Fibroblast of skin of back (primary cell): ENCODE measurements at places on chromosomes 4 and X.

GRCh38 chrX:38666909-38667308 lies 105.6 kb downstream of the TSPAN7 start:
- no peak for DNase-seq

DNA sequence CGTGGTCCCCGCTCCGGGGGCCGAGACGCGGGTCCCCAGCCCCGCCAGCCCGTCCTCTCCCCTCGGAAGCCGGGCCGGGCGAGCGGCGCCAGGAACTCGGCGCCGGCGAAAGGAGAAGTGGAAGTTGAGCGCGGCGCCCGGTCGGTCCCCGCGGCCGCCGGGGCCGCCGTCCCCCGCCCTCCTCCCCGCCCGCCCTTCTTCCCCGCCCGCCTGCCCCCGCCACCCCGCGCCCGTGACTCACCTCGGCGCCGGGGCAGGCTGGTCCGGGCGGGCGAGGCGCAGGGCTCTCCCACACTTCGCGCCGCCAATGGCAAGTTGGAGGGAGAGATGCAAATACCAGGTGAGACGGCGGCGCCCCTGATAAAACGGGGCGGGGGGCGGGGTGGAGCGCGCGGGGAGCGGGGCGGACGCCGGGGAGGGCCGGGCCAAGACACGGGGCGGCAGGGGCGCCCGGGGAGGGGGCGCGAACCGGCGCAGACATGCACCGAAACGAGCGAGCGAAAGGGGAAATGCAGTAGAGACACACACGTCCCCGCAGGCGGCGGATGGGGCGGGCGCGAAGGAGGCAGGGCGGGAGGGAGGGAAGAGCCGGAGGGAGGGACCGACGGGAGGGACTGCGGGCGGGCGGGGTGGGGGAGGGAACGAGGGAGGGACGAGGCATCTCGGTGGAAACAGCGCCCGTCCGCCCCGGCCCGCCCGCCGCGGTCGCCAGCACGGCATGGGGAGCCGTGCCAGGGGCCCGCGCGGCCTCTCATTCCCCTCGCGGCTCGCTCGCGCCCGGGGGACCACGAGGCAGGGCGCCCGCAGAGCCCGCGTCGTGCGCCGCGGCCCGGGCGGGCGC lies at the start of gene ELF4:
Gene ELF4, minus strand, starts transcription at position 119 of the 841 bp plus-strand sequence. CDS start 29,167 bp downstream, outside the sequence.
- DNase-seq = peak; percentile 70

- DNase-seq = no peak
These were observed 101.8 kb upstream of the HPF1 start for GRCh38 chr4:169859366-169860216.

DNA sequence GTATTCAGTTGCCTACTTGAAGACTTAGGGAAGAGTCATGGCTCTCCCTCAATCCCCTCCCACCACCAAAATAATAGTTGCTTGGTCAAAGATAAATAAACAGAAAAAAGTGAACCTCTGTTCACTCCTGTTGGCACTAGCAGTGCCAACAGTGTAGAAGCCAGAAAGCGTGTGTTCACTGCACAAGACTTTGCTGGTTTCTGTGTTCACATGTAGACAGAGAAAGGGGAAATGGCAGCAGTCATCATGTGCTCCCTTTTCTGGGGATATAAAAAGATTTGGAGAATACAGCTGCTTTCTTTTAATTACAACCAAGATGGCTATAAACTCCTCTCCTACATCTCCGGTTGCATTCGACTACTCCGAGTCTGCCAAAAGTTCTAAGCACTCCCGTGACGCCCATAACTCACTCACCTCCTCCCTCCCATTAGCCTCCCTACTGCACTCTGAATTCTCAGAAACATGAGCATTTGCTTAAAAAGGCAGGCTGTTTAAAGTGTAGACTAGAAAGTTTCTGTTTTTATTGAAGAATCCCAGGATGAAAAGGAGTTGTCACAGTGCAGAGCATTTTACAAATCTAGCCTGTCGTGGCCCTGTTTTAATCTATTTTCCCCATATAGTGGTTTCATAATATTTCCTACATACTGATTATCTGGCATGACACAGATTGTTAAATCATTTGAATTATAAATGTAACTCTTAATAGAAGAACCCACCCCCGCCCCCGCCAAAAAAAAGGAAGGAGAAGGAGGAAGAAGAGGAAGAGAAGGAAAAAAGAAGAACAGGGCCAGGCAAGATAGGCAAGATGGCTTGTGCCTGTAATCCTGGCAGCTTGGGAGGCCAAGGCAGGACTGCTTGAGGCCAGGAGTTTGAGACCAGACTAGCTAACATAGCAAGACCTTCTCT lies 16.7 kb downstream of the LGI2 start:
- DNase-seq = no peak

DNA sequence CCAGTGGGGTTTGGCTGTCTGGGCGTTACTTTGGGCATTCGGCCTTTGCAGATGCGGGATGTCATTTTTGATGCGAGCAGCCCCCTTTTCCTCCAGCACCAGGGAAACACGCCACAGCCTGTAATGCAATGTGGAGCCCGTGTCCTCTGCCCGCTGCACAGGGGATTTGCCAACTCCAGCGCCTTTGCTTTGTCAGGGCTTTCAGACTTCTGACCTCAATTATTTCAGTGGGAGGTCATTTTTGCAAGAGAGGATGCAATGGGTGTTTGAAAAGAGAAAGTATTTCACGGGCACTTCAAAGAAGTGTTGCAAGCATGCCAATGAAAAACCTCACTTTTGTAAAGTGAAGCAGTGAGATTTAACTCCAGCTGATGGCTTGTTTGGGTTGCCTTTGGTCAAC lies 11.5 kb downstream of the CLCN4 start:
- no peak for DNase-seq

DNA sequence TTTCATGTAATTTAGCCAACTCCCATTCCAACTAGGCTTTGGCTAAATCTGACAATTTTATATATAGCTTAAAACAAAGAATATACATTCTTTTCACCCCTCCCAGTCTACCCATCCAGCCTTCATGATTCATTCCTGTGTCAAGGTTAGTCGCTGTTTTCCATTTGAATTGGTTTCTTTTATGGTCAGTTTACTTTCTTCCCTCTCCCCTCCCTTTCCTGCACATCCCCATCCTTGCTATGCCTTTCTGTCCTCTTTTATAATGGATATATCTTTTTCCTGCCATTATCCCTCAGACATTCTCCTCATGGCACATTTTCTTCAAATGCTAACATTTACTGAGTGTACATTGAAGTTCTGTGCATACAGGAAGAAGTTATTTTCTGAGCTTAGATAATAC lies 4.7 kb downstream of the ZXDB start:
- peak; percentile 12 for DNase-seq

GRCh38 chrX:72143609-72143907 lies 11.8 kb upstream of the RTL5 start:
- DNase-seq = peak; percentile 10

GRCh38 chr4:184824776-184825084 lies 1.0 kb downstream of the ACSL1 start:
- no peak for DNase-seq

DNA sequence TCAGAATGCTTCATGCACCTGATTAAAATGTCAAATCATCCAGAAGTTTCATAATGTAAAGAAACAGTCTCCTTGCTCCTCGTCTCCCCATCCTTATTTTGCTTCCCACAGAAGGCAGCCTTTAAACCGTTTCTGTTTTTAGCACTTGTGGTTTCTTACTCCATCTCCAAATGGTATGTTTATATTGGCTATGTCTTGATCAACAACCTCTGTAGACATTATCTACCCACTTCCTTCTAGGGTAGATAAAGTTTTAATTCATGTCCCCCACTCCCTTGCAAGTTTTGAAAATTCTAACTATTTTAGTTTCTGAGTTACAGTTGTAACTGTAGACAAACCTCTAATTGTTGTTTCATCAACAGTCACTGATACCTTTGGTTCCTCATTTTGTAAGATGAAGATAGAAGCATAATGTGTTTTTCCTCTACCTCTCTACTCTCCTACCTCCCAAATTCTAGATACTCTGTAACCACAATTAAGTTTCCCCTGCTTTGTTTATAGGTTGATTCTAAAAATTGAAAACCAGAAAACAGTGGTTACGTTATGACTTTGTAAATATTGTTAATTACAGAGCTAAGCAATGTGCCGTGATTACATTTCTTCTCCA lies 291.7 kb upstream of the GATB start:
- peak; percentile 53 for DNase-seq

GRCh38 chr4:4386736-4387392 lies at the start of gene NSG1:
NSG1 (plus strand) TSS chr4:4387102; CDS start chr4:4387630, 528 bp downstream.
- no peak for DNase-seq

- peak; percentile 90 for DNase-seq
These were observed 34.4 kb downstream of the AFAP1 start for GRCh38 chr4:7904952-7905915.

DNA sequence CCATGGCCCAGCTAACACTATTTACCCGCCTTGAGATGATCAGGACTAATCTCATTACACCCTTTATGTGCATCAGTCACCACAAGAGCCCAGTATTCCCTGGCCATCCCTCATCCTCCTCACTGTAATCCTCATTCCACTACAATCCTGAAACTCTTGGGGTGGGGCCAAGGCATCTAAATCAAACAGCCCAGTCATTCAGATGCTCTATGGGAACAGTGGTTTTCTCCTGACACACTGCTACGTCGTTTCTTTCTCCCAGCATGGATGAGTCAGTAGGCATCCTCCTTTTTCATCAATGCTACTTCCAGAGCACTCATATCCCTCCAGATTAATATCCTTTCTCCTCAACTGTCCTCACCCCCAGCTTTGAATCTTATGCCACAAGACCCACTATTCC lies 5.6 kb downstream of the SDAD1 start:
- peak; percentile 82 for DNase-seq

DNA sequence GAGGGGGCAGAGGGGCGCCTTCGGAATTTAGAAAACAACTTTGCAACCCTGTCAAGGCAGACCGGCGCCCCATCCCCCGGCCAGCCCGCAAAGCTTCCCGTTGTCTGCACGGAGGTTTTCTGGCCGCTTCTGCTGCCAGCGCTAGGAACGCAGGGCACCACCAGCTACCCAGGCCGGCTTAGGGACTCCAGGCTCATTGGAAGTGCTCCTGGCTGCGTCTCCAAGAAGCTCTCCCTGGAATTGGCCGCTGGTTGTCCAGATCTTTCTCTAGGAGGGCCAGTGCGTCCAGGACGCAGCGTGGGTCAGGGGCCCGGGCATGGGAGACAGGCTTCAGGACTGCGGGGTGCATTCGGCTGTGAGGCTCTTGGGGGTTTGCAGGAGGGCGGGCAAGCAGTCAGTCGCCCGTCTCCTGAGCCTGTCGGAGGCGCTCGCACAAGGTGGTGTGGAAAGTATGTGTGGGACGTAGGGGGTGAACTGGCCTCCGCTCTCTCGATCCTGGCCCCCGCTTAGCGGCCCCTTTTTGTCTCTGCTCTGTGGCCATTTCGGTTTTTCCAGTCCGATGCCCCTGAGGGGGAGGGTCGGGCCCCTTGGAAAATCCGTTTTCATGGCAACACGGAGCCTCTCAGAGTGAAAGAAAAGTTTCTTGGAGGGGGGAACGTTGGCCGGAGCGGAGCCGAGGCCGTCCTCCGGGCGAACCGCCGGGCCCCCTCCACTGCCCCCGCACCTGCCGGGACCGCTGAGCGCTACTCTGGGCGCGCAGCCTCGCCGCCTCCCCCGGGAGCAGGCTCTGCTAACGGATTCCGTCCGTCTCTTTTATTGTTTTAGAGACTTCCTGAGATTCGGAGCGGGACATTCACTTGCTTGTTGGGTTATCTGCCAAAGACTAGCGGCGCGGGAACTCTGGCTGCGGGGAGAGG lies 810 bp upstream of the SOX3 start:
- no peak for DNase-seq

DNA sequence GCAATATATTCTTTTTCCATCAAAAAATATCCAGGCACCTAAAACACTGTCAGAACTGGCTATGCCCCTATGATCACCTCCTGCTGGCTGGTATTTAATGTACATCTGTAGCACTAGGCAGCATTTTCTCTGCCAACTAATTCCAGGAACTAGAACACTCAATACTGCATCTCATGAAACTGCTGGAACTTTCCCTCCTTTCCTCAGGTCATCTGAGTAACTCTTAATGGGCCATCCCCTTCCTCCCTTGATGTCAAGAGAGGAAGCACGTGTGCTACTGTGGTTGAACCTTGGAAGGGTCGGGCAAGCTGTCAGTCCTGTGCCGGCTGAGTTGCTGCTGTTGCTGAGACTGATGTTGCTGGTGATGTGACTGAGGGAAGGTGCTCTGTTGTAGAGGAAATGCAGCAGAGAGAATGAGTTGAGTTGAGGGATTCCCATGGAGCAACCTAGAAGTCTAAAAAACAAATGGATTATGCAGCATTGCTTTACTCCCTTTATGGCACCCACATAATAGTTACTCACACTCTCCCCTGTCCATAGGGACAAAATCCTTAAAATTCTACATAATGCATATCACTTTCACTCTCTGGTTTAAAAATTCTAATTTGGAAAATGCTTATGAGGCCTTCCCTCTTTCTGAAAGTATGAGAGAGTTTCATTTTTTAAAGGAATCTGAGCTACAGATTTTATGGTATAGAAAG lies 39.5 kb downstream of the TMEM165 start:
- DNase-seq = peak; percentile 35

GRCh38 chr4:15373363-15373762 lies 54.5 kb upstream of the C1QTNF7 start:
- DNase-seq = no peak

GRCh38 chr4:65096630-65097029 lies 573.7 kb downstream of the EPHA5 start:
- DNase-seq = no peak

GRCh38 chr4:31022702-31023101 lies 302.5 kb downstream of the PCDH7 start:
- DNase-seq = no peak

DNA sequence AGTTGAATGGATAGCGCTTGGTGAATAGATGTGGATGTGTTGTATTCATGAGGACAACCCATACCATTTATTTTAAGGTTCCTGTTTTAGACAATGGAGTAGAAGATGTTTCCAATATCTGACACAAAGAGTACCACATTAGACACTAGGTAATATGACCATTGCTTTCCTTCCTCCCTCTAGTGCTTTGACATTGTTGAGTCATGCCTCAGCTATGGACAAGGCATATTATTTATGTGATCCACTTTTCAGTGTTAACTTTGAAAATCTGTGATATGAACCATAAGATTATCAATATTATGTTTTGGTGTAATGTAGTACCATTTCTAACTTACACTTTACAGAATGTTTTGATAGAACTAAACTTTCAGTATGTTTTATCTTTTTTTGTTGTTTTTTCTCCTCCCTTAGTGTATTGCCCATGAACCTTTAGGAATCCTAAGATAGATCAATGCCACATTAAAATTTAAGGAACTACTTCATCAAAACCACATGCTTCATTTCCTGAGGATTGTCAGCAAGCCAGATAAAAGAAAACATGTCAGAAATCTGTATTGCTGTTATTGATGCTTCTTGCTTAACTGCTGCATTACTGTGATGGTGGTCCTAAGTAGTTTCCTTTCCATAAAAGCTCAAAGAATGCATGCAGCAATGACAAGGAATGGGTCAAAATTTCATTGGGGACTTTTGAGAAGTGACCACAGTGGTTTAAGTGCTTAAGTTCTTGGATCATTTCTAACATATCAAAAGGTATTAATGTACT lies 105.0 kb downstream of the PCDH7 start:
- peak; percentile 50 for DNase-seq

DNA sequence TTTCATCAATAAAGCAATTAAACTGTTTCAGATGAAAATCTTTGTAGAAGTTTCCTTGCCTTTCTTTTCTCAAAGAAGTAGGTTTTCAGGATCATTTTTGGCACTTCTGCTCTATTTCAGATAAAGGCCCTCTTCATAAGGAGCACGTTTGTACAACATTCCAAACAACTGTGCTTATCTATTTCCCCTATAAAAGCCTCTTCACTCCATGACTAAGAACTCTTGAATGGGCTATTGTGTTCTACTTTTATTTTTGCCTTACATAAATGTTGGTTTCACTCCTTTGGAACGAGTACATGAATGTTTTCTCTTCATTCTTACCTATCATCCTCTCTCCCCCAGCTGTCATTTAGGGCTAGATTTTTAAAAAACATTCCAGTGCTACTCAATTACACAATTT lies 288.0 kb upstream of the PPP1R2C start:
- DNase-seq = no peak

GRCh38 chrX:21960569-21961541 lies 20.3 kb downstream of the SMS start:
- DNase-seq = no peak
